ENCODE measurements at places on chromosomes 7 and 10.
A peak's percentile ranks its signal among the peaks of the same experiment; 100 is the strongest.

DNA sequence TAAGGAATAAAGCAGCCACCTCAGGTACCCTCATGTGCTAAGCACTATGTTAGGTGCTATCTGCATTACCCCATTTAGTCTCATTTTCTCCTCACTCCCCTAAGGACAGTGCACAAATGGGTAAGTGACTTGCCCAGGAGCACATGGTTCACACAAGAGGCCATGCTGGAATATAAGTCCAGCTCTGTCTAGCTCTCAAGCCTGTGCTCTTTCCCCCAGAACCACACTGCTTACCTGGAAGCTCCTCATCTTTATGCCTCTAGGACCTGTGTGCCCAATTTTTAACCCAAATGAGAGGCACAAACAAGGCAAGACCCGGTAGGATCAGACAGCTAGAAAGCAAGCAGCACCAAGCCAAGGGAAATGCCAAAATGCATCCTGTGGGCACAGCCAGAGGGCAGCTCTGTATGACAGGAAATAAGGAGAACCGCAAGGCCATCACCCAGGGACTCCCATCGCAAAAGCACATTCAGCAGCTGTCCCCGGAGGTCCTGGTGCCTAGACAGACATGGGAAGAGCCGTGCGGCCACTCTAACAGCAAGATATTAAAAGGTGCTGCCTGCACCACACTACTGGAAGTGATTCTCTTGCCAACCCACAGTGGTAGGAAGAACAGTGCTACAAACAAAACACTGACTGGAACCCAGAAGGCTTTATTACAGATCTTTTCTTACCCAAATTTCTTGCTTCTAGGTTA lies 88.1 kb downstream of the GSAP start:
- no peak for DNase-seq

- DNase-seq: no peak
Measured at GRCh38 chr10:71984809-71985388, 20.7 kb downstream of the CHST3 start.

DNA sequence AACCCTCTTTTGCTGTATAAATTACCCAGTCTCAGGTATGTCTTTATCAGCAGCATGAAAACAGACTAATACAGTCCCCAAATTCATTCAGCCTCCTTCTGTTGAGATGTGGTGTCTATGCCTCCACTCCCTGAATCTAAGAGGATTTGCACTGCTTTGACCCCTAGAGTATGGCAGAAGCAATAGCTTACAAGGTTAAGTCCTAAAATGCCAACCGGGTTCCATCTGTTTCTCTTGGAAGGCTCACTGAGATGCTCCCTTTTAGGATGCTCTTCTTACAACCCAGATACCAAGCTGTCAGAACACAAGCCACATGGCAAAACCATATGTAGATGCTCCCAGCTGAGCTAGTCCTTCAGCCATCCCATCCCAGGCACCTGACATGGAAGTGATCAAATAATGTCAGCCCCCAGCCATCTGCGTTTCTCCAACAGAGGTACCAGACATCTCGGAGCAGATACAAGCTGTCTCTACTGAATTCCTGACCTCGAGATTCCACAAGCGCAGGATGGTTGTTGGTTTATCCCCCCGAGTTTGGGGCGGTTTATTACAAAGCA lies 20.2 kb downstream of the CALN1 start:
- DNase-seq: no peak

DNA sequence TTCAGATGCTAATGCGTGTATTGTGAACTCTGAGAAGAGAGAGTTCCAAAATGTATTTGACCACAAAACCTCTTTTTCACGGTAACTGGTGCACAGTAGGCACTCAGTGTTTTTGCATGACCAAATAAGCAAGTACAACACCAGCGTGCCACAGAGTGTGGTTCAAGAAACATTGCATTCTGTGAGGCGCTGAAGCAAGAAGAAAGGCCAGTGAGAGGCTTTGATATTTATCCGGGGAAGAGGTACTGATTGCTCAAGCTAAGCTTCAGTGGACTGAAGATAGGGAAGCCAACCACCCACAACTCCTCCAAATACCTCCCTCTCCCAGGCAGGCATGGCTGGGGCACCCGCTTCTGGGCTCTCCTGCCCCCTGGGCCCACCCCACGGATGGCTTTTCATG lies 611.2 kb downstream of the SDK1 start:
- no peak for DNase-seq

DNA sequence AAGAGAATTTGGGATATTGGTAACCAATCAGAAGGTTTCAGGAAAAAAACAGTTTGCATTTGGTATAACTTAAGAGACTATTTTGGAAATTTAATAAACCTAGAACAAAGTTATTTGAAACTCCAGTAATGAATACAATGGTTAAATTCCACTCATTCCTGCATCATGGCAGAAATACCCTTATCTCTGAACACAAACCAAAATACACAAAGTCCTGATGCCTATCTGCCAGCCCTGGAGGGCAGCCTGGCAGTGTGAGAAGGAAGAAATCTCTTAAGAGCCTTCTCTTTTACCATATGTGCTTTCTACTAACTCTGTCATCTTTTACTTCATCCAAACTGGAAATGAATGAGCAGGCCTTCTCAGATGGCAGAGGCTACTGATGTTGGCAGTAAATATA lies 147.1 kb upstream of the LYZL1 start:
- DNase-seq: no peak

- DNase-seq: no peak
Measured at GRCh38 chr10:5089865-5090264, 4.3 kb upstream of the AKR1C3 start.

GRCh38 chr10:10499839-10500238 lies 517.8 kb upstream of the CELF2 start:
- no peak for DNase-seq

- no peak for DNase-seq
Measured at GRCh38 chr7:129643550-129644170, 32.1 kb downstream of the NRF1 start.

GRCh38 chr7:33707427-33707826 lies 197.9 kb upstream of the BMPER start:
- DNase-seq: peak; percentile 3

DNA sequence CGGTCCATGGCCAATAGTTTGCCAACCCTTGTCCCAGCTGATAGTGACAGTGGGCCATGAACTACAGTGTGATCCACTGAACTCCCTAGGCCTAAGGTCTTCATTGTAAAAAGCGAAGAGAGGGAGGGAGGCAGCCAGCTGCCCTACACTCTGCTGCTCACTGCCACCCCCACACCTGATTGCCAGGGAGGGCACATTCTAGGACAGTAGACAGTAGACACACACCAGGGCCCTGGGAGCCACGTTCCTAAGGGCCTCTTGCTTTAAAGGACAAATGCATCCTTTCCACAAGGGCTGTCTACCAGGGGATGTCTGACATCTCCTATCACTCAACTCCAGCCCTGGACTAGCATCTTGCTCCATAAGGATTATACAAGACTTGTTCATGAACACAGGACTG lies 122.2 kb downstream of the DLG5 start:
- no peak for DNase-seq

- DNase-seq: no peak
Measured at GRCh38 chr7:71096351-71096750, 35.6 kb upstream of the GALNT17 start.

DNA sequence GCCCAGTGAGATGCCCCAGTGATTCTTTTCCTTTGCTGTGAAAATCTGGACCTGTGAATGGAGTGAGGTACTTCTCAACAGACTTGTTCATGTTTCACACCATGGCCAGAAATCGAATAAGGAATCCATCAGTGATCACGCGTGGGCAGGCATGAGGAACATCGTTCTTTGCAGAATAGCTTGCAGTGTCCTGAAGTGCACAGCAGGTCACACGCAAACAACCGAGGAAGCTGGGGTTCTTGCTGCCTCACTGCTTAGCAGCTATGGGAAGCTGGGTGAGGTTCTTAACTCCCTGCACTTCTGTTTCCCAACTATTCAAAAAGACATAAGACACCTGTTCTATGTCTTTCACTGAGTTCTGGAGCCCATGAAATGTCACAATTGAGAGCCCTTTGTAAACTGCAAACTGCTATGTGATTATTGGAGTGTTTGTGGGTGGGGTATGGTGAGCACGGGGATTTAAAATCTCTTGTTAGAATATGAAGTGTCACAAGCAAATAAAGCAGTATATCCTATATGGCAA lies 253.4 kb downstream of the KIAA1217 start:
- no peak for DNase-seq

- DNase-seq: no peak
Measured at GRCh38 chr7:44561962-44562621, 11.6 kb downstream of the DDX56 start.

DNA sequence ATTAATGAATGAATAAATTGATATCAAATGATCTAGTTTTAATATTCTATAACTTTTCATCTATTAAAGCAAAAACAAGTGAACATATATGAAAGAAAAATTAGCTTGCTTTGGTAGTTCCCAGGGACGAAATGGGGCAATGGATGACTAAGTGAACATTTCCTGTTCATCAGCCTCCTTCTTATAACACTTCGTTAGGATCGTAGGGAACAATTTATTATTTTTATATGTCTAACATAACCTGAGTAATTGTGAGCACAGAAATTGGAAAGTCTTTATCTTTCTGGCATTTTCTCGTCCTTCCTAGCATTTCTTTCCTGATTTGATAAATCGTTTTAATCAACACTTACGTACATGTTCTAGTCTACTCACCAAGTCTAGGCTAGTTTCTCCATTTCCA lies 59.1 kb upstream of the PPP1R3C start:
- no peak for DNase-seq

DNA sequence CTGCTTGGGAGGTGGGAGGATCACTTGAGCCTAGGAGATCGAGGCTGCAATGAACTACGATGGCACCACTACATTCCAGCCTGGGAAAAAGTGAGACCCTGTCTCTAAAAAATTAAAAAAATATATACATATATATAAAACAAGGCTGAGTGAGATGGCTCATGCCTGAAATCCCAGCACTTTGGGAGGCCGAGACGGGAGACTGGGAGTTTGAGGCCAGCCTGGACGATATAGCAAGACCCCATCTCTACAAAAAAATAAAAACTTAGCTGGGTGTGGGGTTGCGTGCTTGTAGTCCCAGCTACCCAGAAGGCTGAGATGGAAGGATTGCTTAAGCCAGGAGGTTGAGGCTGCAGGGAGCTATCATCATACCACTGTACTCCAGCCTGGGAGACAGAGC lies 87.6 kb downstream of the CARD11 start:
- DNase-seq: no peak

GRCh38 chr10:68221196-68221595 lies 10.7 kb downstream of the ATOH7 start:
- no peak for DNase-seq

DNA sequence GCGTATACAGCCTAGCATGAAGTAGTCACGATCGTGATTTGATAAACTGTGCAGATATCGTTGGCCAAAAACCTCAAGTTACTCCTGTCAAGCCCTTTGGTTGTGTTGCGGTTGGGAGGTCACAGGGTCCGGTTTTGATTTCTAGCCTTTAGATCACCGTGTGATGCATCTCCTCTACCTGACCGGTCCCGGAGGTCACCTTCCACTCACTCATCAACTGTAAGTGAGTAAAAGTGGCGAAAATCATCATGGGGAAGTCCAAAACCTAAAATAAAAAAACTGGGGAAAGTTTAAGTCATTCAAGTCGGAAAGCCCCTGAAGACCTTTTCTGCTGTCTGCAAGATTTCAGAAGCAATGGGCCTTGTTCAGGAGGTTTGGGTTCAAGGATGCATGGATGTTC lies 62.8 kb downstream of the ADARB2 start:
- DNase-seq: no peak

DNA sequence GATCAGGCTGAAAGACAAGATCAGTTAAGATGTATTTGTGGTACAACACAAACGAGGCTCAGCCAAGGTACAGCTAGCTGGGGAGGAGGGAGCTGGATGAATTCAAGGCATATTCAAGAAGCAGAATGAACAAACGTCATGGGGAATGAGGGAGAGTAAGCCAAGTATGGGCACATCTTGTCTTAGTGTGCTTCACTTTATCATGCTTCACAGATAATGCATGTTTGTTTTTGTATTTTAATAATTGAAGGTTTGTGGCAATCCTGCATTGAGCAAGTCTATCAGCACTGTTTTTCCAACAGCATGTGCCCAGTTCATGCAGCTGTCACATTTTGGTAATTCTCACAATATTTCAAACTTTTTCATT lies 135.4 kb downstream of the HIBADH start:
- no peak for DNase-seq

- DNase-seq: no peak
Measured at GRCh38 chr7:94176694-94177200, 172.6 kb upstream of the BET1 start.

DNA sequence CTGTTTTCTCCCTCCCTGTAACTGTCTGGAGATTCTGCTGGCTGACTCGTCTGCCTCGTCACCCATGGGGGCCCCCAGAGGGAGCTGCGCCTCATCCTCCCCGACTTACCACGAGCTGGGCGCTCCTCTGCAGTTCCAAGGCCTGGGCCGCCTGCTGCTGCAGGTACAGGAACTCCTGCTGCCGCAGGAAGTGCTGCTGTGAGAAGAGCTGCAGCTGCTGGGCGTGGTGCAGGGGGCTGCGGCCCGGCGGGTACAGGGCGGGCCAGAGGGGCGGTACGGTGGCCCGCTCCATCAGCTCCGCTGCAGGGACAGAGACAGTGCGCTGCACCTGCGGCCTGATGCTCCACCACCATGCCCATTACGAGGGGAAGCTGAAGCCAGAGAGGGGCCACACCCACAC lies 47.7 kb downstream of the TNRC18 start:
- no peak for DNase-seq

GRCh38 chr10:66746711-66747110 lies 179.1 kb upstream of the LRRTM3 start:
- no peak for DNase-seq

- DNase-seq: no peak
Measured at GRCh38 chr7:127390186-127390816, 2.2 kb downstream of the ZNF800 start.

DNA sequence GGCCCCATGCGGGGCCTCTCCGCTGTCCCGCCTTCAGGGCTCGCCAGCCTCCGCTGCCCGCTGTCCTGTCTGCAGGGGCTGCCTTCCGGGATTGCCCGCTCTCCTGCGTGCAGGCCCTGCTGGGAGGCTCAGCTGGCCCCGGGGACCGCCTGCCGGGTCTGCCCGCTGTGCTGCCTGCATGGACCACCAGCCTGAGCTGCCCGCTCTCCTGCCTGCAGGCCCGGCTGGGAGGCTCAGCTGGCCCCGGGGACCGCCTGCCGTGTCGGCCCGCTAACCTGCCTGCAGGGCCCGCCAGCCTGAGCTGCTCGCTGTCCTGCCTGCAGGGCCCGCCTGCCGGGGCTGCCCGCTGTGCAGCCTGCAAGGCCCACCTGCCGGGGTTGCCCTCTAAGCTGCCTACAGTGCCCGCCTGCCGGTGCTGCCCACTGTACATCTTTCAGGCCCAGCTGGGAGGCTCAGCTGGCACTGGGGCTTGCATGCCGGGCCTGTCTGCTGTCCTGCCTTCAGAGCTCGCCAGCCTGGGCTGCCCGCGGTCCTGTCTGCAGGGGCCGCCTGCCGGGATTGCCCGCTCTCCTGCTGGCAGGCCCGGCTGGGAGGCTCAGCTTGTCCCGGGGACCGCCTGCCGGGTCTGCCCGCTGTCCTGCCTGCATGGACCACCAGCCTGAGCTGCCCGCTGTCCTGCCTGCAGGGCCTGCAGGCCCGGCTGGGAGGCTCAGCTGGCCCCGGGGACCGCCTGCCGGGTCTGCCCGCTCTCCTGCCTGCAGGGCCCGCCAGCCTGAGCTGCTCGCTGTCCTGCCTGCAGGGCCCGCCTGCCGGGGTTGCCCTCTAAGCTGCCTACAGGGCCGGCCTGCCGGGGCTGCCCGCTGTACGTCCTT lies 165.1 kb downstream of the GLRX3 start:
- DNase-seq: no peak

- no peak for DNase-seq
Measured at GRCh38 chr7:28570113-28570969, 158.0 kb downstream of the CREB5 start.

GRCh38 chr10:13862546-13863233 lies 275.9 kb downstream of the PRPF18 start:
- no peak for DNase-seq

GRCh38 chr10:36765782-36766414 lies 359.5 kb upstream of the ANKRD30A start:
- DNase-seq: no peak

Data from stimulated activated CD8-positive, alpha-beta memory T cell treated with anti-CD3 and anti-CD28 coated beads, Interleukin-2, amount 100 ng/mL, for 1 hour (primary cell).